ENCODE measurements at places on chromosomes 2 and 18.
A peak's percentile ranks its signal among the peaks of the same experiment; 100 is the strongest.

GRCh38 chr18:56649996-56650395 is 1.2 kb upstream of the WDR7 start:
- peaks cover 19% of the 10 kb centered on the region for H3K4me1 ChIP-seq
- no peaks in the 10 kb centered on the region for H3K27me3 ChIP-seq
- H3K4me3 ChIP-seq = no peak overlapping the region

DNA sequence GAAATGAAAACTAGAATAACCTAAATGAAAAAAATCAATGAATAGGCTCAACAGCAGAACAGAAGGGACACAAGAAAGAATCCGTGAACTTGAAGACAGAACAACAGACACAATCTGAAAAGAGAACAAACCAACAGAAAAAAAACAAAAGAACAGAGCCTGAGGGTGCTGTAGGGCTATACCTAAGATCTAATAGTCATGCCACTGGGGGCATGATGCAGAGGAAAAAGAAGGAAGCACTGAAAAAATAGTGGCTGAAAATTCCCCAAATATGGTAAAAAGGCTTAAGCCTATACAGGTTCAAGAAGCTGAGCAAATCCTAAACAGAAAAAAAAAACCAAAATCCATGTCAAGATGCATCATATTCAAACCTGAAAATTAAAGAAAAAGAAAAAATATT is 50.3 kb downstream of the KANSL3 start:
- H3K27me3 ChIP-seq = no peaks in the 10 kb centered on the region
- no peak overlapping the region for H3K4me3 ChIP-seq
- H3K36me3 ChIP-seq = peaks cover 1% of the 10 kb centered on the region
- H3K27ac ChIP-seq = no peak overlapping the region

DNA sequence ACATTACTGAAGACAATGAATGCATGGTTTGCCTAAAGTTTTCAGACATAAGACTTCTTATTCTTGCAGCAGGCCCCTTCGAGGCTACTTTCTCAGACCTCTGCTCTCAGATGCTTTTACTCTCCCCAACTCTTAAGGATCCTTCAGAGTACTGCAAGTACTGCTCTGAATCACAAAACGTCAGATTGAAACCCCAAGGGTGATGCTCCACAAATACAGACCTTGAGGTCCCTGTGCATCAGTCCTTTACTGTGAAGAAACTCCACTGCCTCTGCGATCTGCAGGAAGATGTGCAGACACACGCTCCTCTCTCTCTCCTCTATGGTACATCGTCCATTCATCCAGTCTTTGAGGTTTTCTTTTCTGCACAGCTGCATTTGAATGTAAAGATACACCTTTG is 52.8 kb downstream of the EIF2AK3 start:
- no peak overlapping the region for H3K4me3 ChIP-seq
- H3K36me3 ChIP-seq = peaks cover 7% of the 10 kb centered on the region
- H3K27me3 ChIP-seq = no peaks in the 10 kb centered on the region
- no peak overlapping the region for H3K27ac ChIP-seq

GRCh38 chr2:8542381-8543059 is 139.3 kb upstream of the ID2 start:
- H3K27me3 ChIP-seq = peaks cover 70% of the 10 kb centered on the region
- peak; percentile 2 for DNase-seq

DNA sequence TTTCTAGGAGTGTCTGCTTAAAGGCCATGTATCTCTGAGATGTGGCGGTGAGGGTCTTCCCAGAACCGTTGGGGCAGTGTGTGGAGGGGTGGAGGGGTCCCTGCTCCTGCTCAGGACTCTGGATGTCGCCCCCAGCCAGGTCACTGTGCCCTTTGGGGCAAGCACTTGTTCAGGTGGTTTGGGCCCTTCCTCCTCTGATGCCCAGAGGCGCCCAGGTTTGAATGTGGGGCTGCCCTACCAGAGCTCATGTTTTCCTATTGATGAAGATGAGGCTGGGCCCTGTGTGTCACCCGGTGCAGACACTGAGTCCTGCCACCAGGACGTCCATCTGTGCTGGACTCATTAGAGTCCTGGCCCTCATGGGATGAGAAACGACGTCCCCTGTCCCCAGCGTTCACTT is 14.3 kb upstream of the PER2 start:
- peaks cover 4% of the 10 kb centered on the region for H3K4me1 ChIP-seq
- no peak overlapping the region for H3K27ac ChIP-seq
- no peak for DNase-seq
- H3K36me3 ChIP-seq = no peaks in the 10 kb centered on the region
- no peak overlapping the region for H3K4me3 ChIP-seq
- no peaks in the 10 kb centered on the region for H3K27me3 ChIP-seq

DNA sequence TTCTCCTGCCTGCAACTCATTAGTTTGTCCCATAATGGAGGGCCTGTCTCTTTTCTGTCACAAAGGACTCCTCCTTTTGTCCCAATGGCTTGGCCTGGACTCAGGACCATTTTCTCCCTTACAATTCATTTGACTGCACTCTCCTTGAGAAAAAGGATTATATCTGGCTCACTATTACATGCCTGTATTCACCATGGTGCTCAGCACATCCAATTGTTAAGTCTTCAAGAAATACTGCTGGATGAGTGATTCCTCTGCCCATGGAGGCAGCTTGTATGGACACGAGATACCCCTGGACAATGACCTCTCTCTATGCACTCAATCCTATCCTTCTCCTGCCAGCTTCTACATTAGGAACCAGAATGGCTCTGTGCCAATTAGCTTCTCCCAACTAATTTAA is 47.0 kb downstream of the CHST9 start:
- DNase-seq = no peak
- no peaks in the 10 kb centered on the region for H3K27me3 ChIP-seq
- no peak overlapping the region for H3K27ac ChIP-seq
- no peaks in the 10 kb centered on the region for H3K4me1 ChIP-seq

- DNase-seq = no peak
- no peak overlapping the region for H3K4me3 ChIP-seq
- no peaks in the 10 kb centered on the region for H3K4me1 ChIP-seq
Observed at GRCh38 chr18:31998880-31999412, 19.7 kb upstream of the RNF125 start.

- no peaks in the 10 kb centered on the region for H3K27me3 ChIP-seq
- H3K36me3 ChIP-seq = no peaks in the 10 kb centered on the region
- peaks cover 6% of the 10 kb centered on the region for H3K4me1 ChIP-seq
Observed at GRCh38 chr18:44592639-44593038, 88.0 kb upstream of the SETBP1 start.

- H3K4me3 ChIP-seq = peak overlapping the region; percentile 88
- peak overlapping the region; percentile 83 for H3K27ac ChIP-seq
- H3K36me3 ChIP-seq = no peaks in the 10 kb centered on the region
- H3K4me1 ChIP-seq = peaks cover 20% of the 10 kb centered on the region
- no peak for DNase-seq
Observed at GRCh38 chr2:101253013-101253702, 472 bp downstream of the CNOT11 start.

DNA sequence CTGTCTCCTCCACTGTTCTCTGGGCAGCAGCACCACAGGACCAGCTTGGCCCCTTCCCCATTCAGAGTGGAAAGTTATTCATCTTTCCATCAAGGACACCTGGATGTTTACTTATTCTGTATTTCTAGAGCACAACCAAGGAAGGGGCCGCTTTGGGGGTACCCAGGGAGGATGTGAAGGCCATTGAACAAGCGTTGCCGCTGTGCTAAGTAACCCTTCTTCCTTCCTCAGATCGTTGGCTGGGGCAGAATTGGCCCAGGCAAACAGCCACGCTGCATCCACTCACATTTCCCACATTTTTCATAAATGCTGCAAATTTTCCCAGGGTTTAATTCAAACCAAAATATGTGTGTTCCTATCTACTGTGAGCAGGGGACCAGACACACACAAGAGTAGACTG is 76.2 kb upstream of the NPAS2 start:
- no peak overlapping the region for H3K27ac ChIP-seq
- H3K4me1 ChIP-seq = no peaks in the 10 kb centered on the region
- H3K27me3 ChIP-seq = no peaks in the 10 kb centered on the region
- no peak overlapping the region for H3K4me3 ChIP-seq
- DNase-seq = no peak

GRCh38 chr2:238420442-238420841 is 6.3 kb upstream of the ASB1 start:
- H3K4me1 ChIP-seq = peaks cover under 1% of the 10 kb centered on the region
- no peaks in the 10 kb centered on the region for H3K27me3 ChIP-seq
- no peak overlapping the region for H3K27ac ChIP-seq
- no peak overlapping the region for H3K4me3 ChIP-seq
- no peak for DNase-seq
- H3K36me3 ChIP-seq = no peaks in the 10 kb centered on the region

- no peak for DNase-seq
- H3K4me3 ChIP-seq = no peak overlapping the region
- H3K27me3 ChIP-seq = no peaks in the 10 kb centered on the region
- H3K27ac ChIP-seq = no peak overlapping the region
- H3K4me1 ChIP-seq = peaks cover 29% of the 10 kb centered on the region
Observed at GRCh38 chr2:37326285-37326684, 1.7 kb upstream of the PRKD3 start.

- H3K27ac ChIP-seq = no peak overlapping the region
- no peaks in the 10 kb centered on the region for H3K36me3 ChIP-seq
- H3K4me3 ChIP-seq = no peak overlapping the region
- no peaks in the 10 kb centered on the region for H3K4me1 ChIP-seq
- no peak for DNase-seq
- no peaks in the 10 kb centered on the region for H3K27me3 ChIP-seq
Observed at GRCh38 chr2:196502386-196502785, 137.1 kb upstream of the CCDC150 start.

DNA sequence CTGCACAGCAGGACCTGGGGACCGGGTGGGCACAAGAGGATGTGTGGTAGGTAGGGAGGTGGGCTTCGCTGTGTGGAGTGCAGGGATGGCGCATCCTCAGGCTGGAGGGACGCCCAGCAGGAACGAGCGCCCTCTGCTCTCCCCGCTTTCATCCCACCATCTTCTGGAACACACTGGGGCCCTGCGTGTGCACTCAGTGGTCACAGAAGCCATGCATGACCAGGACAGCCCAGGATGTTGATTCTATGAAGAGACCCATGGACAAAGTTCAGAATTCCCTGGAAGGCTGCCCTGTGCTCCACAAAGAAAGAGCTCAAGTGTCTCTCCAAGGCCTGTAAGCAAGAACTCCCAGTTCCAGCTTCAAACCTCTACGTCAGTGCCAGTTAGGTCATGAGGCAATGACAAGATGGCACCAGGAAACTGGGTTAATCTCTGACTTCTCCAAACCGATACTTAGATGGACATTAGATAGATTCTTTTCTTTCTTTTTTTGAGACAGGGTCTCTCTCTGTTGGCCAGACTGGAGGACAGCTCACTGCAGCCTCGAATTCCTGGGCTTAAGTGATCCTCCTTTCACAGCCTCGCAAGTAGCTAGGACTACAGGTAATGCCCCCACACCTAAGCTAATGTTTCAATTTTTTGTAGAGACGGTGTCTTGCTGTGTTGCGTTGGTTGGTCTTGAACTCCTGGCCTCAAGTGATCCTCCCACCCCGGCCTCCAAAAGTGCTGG is 3.4 kb downstream of the SLC66A2 start:
- H3K4me1 ChIP-seq = peaks cover 54% of the 10 kb centered on the region
- no peaks in the 10 kb centered on the region for H3K36me3 ChIP-seq
- H3K27ac ChIP-seq = no peak overlapping the region
- H3K27me3 ChIP-seq = no peaks in the 10 kb centered on the region
- DNase-seq = no peak
- H3K4me3 ChIP-seq = no peak overlapping the region

DNA sequence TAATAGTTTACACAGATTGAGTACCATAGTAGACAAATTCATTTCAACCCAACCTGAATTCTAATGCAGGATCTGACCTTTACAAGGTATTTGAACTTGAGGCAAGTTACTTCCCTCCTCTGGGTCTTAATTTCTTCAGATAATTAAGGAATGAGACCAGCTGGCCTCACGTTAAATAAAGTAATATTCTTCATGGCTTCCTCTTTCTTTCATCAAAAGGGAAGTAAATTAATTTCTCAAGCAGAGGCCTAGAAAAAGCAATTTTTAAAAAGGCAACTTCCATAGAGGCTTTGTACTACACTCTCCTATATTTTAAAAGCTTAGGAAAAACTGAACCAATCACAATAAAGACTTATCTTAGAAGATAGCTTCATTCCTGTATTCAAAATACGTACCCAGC is 109.2 kb downstream of the EXOC6B start:
- H3K4me3 ChIP-seq = no peak overlapping the region
- H3K4me1 ChIP-seq = no peaks in the 10 kb centered on the region
- no peaks in the 10 kb centered on the region for H3K27me3 ChIP-seq
- DNase-seq = no peak

DNA sequence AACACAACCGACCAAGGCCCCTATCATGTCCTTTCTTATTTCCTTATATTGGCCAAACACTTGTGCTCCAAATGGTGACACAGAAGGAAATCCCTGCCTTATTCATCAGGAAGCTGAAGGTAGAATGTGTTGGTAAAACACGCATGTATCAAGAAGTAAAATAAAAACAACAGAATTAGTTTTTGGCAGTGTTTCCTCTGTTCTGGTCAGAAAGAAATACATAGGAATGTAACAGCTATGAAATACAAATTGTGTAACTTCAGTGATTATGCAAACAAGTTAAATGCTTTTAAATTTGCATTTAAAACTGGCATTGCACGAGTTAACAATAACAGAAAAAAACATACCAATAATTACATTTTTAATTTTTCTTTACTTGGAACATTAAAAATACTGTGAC is 19.3 kb downstream of the ST6GAL2 start:
- no peak for DNase-seq
- no peaks in the 10 kb centered on the region for H3K27me3 ChIP-seq
- H3K4me1 ChIP-seq = no peaks in the 10 kb centered on the region
- no peak overlapping the region for H3K4me3 ChIP-seq

DNA sequence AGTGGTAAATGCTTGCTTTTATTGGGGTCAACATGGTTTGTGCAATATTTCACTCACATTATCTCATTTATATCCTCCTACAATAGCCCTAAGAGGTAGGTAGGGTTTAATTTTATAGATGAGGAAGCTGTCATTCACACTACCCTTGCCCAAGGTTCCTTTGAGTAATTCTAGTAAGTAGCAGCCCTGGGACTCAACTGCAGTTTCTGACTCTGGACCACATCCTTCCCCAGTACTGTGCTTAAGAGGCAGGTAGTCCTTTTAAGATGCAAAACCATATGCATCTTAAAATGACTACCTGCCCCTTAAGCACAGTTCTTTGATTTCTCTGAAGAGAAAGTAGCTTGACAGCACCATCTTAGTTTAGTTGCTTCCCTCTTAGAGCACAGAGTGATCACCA is 15.7 kb upstream of the NT5C1B start:
- H3K36me3 ChIP-seq = no peaks in the 10 kb centered on the region
- no peaks in the 10 kb centered on the region for H3K27me3 ChIP-seq
- no peaks in the 10 kb centered on the region for H3K4me1 ChIP-seq
- no peak overlapping the region for H3K4me3 ChIP-seq
- no peak for DNase-seq

GRCh38 chr18:62717169-62717924 is 2.0 kb downstream of the PHLPP1 start:
- peaks cover 18% of the 10 kb centered on the region for H3K4me1 ChIP-seq
- peak overlapping the region; percentile 88 for H3K4me3 ChIP-seq
- no peaks in the 10 kb centered on the region for H3K36me3 ChIP-seq
- no peaks in the 10 kb centered on the region for H3K27me3 ChIP-seq
- H3K27ac ChIP-seq = peak overlapping the region; percentile 4

GRCh38 chr2:106124905-106125549 is 69.1 kb downstream of the UXS1 start:
- H3K4me3 ChIP-seq = no peak overlapping the region
- H3K27me3 ChIP-seq = no peaks in the 10 kb centered on the region
- peaks cover 4% of the 10 kb centered on the region for H3K4me1 ChIP-seq
- peaks cover 3% of the 10 kb centered on the region for H3K36me3 ChIP-seq
- DNase-seq = no peak

All from B cell (primary cell).